Iris pigment epithelial cell (primary cell): ENCODE measurements at places on chromosomes 16 and 17.

DNA sequence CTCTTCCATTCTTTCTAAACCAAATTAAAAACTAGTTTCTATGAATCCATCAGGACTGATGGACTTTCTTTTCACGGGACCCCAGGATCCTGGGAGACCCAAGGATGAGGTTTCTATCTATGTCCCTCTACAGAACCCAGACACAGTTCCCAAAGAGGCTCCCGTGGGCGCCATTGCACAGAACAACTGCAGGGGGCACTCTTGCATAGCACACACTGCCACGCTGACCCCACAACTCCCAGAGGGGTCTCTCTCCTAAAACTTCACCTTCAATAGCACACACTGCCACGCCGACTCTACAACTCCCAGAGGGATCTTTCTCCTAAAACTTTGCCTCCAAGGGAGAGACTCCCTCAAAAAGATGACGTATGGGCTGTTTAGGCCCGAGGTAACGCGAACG, 9.0 kb downstream of the ABR start:
- DNase-seq = no peak

DNA sequence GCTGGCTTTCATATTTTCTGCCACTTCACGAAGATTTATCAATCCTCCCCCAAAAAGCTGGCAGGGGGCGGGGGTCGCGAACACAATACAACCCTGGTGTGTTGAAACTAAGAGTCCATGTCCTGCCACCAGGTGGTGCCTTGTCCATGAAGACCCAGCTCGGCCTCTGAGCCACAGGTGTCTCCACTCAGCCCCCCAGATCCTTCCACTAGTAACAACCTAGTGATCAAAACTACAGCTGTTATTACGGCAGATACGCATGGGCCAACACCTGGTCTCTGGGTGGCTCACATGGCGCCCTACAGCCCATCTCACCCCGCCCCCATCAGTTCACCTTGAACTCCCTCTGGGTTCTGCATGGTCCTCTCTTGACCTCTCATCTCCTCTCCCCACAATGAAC, 27.7 kb downstream of the USP7 start:
- no peak for DNase-seq

DNA sequence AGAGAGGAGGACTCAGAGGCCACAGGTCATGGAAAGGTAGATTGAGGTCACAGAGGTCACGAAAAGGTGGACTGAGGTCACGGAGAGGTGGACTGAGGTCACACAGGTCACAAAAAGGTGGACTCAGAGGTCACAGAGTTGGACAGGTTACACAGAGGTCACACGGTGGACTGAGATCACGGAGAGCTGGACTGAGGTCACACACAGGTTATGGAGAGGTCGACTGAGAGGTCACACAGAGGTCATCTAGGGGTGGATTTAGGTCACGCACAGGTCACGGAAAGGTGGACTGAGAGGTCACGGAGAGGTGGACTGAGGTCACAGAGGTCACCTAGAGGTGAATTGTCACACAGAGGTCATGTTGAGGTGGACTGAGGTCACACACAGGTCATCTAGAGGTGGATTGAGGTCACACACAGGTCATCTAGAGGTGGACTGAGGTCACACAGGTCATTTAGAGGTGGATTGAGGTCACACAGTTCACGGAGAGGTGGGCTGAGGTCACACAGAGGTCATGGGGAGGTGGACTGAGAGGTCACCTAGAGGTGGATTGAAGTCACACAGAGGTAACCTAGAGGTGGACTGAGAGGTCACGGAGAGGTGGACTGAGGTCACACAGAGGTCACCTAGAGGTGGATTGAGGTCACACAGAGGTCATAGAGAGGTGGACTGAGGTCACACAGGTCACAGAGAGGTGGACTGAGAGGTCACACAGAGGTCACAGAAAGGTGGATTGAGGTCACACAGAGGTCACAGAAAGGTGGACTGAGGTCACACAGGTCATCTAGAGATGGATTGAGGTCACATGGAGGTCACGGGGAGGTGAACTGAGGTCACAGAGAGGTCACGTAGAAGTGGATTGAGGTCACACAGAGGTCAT, 26.7 kb upstream of the JPT2 start:
- DNase-seq = no peak

DNA sequence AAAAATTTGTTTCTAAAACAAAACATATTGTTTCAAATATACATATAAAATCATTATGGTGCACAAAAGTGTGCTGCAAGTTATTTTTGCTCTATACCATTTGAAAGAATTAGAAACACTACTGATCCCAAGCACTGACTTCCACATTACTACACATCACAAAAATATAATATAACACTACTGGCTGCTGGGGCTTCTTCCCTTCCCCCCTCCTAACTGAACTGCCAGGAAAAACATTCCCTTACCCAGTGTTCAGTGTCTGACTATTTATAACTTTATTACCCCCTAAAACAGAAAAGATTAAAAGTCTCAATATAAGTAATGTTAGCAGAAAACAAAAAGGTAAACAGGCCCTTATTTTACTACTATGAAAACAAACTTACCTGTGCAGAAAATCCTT, 36.9 kb downstream of the GPATCH8 start:
- no peak for DNase-seq

DNA sequence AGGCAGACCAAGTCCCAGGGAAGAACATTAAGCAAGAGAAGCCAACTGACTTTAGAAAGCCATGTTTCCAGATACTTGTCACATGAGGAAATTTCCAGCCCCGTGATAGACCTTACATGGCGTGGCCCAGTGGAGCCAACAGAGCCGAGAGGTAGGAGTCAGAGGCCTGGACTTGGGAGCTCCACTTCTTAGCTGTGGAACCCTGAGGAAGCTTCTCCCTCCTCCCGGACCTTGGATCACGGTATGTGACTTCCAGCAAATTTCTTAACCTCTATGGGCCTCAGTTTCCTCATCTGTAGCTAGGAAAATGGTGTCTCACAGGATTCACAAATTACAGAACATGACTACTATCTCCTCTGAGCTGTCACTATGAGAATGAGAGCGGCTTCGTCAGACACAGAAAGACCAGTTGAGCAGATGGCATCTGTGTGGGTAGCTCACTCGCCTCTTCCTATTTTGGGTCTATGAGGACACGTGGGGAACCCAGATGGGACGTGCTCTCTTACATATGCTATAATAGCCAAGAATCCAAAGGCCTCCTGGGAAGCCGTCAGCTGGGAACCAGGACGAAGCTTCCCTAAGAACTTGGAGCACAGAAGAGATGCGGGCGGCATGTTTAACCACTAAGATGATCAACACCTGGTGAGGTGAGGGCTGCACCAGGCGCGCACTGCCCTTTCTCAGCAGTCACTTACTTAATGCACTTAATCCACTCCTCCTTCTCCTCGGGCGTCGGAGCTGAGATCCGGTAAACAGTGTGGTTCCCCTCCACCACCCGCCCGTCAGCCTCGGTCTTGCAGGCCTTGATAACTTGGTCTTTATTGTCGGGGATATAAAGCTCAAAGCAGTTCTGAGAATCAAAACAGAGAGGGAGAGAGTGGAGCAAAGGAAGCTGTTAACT, 102.3 kb downstream of the CYTH1 start:
- no peak for DNase-seq

- no peak for DNase-seq
Measured at GRCh38 chr17:37647856-37648255, 4.6 kb upstream of the DDX52 start.

GRCh38 chr17:6455321-6455705, 11.1 kb downstream of the PIMREG start:
- peak; percentile 33 for DNase-seq

DNA sequence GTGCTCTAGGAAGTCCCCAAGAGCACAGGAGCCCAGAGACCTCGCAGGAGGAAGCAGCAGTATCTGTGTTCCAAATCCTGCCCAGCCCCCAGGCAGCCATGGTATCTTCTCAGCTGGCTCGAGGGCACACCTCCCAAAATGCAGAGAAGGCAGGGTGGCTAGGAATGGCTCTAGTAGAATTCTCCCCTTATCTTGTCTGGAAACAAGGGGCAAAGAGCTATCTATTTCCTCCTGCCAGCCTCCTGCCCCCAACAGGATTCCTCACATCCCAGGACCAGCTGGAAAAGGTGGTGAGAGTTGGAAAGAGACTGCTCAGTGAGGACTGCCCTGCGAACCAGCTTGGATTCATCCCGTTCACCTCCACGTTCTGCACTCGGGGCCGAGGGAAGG, 8.6 kb upstream of the TSPOAP1 start:
- DNase-seq = no peak

GRCh38 chr17:59001158-59001814, 105.4 kb downstream of the TRIM37 start:
- DNase-seq = peak; percentile 75

DNA sequence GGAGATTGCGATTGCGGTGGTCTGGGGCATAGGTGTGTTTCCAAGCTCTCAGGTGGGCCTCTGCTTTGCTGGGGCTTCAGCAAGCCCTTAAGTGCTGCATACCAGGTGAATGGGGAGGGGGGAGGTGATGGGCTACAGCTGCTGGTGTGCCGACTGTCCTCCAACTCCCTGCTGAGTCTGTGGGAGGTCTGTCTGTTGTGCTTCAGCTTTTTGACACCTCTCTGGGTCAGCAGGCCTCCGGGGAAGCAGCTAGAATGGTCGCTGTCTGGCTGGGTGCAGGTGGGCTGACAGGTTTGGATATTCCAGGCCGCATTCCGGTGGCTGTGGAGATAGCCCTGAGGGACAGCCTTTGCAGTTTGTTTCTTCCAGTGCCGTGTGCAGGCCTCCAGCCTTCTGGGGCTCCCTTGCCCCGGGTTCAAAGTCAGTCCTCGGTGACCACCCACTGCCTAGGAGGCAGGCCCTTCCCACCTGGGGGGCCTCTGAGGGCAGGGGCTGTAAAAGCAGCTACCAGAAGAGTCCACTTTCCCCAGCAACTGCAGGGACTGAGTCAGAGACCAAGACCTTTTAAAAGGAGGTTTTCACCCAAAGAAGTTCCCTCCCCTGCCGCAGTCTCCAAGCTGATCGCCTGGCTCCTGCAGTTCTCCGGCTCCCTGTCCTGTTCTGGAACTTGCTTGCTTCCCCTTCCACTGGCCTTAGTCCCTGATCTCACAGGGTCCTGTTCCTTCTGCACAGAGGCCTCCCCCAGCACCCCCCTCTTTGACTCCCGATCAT, 2.0 kb upstream of the TTYH2 start:
- peak; percentile 38 for DNase-seq

DNA sequence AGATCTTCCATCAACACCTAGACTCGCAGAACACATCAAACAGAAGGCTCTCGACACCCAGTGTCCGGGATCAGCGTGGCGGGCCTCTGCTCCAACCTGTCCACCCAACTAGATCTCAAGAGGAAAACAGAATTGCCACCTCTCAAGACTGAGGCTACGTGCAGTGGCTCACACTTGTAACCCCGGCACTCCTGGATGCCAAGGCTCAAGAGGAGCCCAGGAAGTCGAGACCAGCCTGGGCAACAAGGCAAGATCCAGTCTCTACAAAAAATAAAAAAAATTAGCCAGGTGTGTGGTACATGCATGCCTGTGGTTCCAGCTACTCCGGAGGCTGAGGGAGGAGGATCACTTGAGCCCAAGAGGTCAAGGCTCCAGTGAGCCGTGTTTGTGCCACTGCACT, 132.6 kb downstream of the ZFHX3 start:
- no peak for DNase-seq

DNA sequence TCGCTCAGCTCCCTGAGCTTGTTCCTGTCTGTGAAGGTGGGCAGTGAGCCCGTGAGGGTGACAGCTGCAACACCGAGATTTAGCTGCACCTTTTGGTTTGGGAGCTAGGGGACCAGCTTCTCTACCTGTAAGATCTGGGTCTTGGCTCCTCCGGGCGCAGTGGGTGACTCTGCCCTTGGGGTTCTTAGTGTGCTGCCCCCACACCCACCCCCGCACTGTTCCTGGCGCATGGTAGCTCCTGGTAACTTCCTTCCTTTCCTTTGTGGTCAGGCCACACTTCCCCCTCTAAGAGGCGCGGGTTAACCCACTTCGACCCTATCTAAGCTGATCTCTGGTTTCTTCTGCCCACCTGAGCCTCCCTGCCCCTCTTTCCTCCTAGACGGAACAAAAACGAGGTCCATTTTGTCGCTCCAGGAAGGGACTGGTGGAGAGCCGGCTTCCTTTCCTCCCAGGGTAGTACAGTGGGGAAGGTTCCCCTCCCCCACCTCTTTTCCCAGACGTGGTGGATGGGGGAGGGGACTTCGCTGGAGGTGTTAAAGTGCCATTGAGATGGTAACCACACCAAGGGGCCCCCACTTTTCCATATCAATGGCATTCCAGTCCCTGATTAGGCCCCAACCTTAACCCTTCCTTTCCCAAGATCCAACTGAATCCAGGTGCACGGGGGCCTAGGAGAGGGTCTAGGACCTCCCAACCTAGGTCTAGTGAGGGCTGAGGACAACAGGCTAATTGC, 4.6 kb upstream of the CLDN9 start:
- no peak for DNase-seq

DNA sequence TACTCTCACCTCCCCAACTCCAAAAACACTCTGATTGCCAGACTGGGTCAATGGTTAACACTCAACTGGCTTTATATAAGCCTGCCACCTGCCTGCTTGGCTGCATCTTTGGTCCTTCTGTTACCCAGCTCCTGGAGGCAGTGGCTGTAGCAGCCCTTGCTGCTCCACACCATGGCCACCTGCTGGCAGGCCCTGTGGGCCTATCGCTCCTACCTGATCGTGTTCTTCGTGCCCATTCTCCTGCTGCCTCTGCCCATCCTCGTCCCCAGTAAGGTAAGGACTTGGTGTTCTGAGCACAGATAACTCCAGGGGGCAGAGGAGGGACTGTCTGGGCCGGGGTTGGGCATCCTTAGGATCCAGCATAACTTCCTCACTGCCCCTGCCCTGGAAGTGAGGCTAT, at the start of gene SLC13A2:
Gene SLC13A2 (plus strand): TSS at position 103 of the 400 bp plus-strand sequence. CDS start 69 bp downstream, at position 172.
- DNase-seq = no peak

DNA sequence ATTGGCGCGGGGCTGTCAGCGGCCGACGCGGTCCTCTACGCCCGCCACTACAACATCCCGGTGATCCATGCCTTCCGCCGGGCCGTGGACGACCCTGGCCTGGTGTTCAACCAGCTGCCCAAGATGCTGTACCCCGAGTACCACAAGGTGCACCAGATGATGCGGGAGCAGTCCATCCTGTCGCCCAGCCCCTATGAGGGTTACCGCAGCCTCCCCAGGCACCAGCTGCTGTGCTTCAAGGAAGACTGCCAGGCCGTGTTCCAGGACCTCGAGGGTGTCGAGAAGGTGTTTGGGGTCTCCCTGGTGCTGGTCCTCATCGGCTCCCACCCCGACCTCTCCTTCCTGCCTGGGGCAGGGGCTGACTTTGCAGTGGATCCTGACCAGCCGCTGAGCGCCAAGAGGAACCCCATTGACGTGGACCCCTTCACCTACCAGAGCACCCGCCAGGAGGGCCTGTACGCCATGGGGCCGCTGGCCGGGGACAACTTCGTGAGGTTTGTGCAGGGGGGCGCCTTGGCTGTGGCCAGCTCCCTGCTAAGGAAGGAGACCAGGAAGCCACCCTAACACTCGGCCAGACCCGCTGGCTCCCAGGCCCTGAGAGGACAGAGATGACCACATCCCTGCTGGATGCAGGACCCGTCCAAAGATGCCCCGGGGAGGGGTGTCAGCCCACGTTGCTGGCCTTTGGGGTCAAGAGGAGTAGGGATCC, 2.4 kb upstream of the NECAB2 start:
- no peak for DNase-seq

- DNase-seq = peak; percentile 91
Measured at GRCh38 chr17:44095647-44096496, 25.3 kb downstream of the G6PC3 start.
